Activated naive CD8-positive, alpha-beta T cell treated with anti-CD3 and anti-CD28 coated beads for 36 hours (primary cell): ENCODE measurements at places on chromosomes 1 and 21.

DNA sequence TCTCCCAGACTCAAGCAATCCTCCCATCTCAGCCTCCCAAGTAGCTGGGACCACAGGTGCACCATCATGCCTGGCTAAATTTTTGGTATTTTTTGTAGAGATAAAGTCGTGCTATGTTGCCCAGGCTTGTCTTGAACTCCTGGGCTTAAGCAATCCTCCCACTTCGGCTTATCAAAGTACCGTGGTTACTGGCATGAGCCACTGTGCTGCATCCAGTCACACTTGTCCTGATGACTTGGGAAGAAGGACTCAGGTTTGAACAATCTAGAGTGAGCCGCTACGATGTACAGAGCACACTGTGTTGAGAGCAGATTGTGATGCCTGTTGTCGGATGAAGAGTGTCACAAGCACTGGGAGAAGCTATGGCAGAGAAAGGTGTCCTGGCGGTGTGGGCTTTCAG, 27.2 kb downstream of the RNF187 start:
- no peaks in the 10 kb centered on the region for H3K36me3 ChIP-seq
- DNase-seq = no peak
- no peak overlapping the region for H3K27ac ChIP-seq
- H3K27me3 ChIP-seq = peaks cover 14% of the 10 kb centered on the region
- H3K4me3 ChIP-seq = no peak overlapping the region

- H3K27me3 ChIP-seq = no peaks in the 10 kb centered on the region
- no peak overlapping the region for H3K27ac ChIP-seq
- no peak overlapping the region for H3K4me3 ChIP-seq
- H3K36me3 ChIP-seq = peaks cover 6% of the 10 kb centered on the region
Observed at GRCh38 chr1:198765416-198765815, 126.6 kb downstream of the PTPRC start.

DNA sequence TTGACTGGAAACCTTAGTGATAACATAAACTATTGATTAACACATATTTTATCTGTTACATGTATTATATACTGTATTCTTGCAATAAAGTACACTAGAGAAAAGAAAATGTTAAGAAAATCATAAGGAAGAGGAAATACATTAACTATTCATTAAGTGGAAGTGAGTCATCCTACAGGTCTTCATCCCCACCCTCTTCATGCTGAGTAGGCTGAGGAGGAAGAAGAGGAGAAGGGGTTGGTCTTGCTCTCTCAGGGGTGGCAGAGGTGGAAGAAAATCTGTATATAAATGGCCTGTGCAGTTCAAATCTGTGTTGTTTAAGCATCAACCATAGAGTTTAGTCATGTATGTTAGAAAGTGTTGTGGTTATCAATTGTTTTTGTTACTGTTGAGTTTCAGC, 66.1 kb upstream of the CHODL start:
- no peaks in the 10 kb centered on the region for H3K27me3 ChIP-seq
- no peaks in the 10 kb centered on the region for H3K4me1 ChIP-seq
- H3K27ac ChIP-seq = no peak overlapping the region
- no peak for DNase-seq
- H3K36me3 ChIP-seq = no peaks in the 10 kb centered on the region

DNA sequence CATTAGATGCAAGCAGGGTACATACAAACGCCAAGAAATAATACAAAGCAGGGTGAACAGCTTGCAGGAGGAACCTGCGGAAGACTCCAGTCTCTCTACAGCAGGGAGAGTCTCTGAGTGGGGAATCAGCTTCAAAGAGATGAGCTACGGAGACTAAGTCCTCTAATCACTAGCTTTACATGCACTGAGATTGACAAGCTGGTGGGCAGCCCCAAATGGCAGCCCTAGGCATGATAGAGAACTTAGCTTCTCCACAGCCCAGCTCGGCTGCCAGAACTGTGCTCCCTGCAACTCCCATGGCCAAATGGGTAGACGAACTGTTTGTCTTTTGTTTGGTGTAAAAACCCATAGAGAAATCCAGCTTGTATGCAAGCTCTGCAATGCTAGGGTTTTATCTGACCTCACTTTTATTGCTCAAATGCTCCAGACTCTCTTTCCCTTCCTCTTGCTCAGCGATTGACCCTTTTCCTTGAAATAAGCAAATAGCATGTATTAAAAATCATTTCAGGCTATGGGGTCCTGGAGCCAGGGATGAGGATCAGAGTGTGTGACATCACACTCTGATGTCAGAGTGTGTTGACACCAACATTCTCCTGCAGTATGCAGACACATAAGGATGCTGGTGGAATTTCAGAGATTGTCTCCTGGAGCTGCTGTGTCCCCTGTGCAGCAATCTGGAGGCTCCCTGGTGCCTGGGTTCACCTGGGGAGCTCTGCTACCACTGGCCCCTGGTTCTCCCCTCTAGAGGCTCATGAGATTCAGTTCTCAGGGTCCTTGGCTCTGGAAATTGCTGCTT, 238.5 kb downstream of the TTLL7 start:
- H3K4me1 ChIP-seq = peaks cover 4% of the 10 kb centered on the region
- H3K36me3 ChIP-seq = no peaks in the 10 kb centered on the region
- DNase-seq = no peak
- H3K27ac ChIP-seq = no peak overlapping the region
- H3K27me3 ChIP-seq = no peaks in the 10 kb centered on the region
